Activated naive CD4-positive, alpha-beta T cell treated with anti-CD3 and anti-CD28 coated beads for 36 hours (primary cell): ENCODE measurements at places on chromosomes 7 and 10. TPM values are rescaled to one million over a fixed set of nuclear protein-coding genes. Genes with fewer than 3 reads are reported as not detected.

DNA sequence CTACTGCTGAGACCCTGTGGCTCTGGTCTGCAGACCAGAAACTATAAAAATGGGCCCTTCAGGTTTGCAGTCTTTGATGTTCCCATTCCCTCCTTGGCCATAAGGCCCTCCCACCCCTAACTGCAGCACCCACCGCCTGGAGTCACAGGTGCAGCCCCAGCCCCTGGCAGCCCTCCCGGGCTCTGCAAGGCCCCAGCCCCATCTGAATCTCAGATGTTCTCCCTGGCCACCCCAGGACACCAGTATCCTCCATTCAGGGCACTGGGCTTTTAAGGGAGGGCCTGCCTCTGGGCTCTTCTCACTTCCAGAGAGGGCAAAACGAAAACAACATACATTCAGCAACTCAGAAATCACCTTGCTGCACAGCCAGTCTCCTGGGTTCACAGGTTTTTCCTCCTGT is 107.7 kb upstream of the RET start:
- H3K27me3 ChIP-seq: no peaks in the 10 kb centered on the region
- H3K4me1 ChIP-seq: no peaks in the 10 kb centered on the region
- no peak for DNase-seq
- H3K4me3 ChIP-seq: no peak overlapping the region
- H3K36me3 ChIP-seq: no peaks in the 10 kb centered on the region
- H3K27ac ChIP-seq: no peak overlapping the region

Gene ZNF107
- 8.0 TPM for total RNA-seq

DNA sequence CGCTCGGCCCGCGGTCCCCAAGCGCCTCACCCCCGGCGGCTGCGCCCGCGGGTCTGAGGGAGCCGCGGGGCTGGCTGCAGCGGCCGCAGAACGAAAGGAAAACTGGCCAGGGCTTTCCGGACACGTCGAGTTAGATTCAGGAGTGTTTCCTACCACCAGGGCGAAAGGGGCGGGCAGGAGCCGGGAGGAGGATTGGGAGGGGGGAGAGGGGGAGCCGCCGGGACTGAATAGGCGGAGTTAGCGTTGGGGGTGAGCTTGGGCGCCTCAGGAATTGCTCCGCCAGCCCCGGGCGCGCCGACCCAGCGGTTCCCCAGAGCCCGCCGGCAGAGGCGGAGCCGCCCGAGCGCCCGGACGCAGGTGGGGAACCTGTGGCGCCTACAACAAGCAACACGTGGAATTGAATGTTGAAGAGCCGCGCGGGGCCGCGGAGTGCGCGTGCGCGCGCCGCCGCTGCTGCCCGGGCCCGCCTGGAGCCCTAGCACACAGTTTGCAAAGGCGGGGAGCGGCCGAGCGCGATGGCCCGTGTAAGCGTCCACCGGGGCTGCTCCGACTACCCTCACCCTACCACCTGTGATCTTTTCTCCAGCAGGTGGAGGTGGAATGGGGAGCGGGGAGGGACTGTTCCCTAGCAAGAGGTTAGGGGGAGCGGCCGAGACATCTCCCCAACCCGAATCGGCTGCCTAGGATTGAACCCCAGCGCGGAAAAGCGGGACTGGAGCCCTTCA is at the start of gene CADPS2:
Gene CADPS2, minus strand, starts transcription at position 104 of the 725 bp plus-strand sequence. CDS start 123 bp downstream, outside the sequence.
- H3K4me3 ChIP-seq: peak within 1 kb of the TSS; percentile 30
- peak; percentile 9 for DNase-seq
- no peak within 1 kb of the TSS for H3K27ac ChIP-seq
- peaks cover 9% of the 10 kb centered on the region for H3K4me1 ChIP-seq

DNA sequence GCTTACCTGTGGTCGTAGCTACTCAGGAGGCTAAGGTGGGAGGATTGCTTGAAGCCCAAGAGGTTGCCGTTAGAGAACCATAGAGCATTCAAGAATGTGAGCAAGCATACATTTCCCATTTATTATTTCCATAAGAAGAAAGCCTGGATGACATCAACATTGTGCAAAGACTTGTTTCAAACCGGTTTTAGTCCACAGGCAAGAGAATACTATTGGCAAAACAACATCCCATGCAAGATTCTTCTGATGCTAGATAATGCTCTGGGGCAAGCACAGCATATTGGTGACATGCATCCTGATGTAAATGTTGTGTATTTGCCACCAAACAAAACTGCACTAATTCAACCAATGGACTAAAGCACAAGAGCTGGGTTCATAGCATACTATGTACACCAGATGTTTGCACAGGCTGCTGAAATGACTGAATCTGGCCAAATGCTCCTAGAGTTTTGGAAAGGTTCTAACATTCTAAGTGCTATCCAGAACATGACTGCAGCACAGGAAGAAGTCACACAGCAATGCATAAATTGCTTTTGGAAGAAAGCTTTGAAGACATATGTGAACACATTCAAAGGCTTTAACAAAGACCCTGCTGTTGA is 42.6 kb downstream of the OTUD1 start:
- no peak for DNase-seq
- no peak overlapping the region for H3K27ac ChIP-seq
- H3K36me3 ChIP-seq: no peaks in the 10 kb centered on the region

- no peaks in the 10 kb centered on the region for H3K4me1 ChIP-seq
- H3K36me3 ChIP-seq: no peaks in the 10 kb centered on the region
- no peak overlapping the region for H3K27ac ChIP-seq
- no peaks in the 10 kb centered on the region for H3K27me3 ChIP-seq
- H3K4me3 ChIP-seq: no peak overlapping the region
These were observed 87.0 kb downstream of the AUTS2 start for GRCh38 chr7:69685293-69685631.

DNA sequence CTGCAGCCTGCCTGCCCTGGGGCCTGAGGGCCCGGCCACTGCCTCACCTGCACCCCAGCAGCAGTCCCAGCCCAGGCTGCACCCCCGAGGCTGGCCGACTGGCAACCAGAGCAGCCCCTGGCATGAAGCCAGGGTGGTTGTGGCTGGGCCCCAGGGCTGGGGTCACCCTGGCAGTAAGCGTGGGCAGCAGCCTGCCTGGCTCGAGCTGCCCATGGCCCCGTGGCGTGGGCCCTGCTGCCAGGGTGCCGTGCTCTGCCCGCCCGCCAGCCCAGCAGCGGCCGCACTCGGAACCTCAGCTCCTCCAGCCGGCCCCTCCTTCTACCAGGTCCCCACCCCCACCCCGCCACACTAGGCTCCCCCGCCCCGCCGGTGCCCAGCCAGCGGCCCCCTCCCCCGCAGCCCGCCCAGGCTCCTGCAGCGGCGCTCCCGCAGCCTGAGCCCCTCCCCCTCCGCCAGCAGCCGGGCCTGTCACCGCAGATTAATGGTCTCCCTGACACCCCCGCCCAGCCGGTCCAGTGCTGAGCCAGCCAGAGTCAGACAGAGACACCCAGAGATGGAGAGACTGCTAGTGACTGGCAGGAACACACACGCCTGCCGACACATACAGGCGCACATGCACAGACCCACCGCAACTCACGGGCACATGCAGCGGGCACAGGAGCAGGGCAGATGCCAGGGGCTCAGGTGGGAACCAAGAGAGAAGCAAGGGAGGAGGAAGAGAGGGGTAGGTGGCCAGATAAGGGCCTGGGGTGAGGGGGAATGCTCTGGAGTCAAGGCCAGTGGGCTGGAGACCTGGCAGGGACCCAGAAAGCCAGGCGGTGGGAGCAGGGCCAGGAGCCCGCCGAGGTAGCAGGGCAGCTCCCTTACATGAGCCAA is 22.4 kb downstream of the KCNH2 start:
- no peak overlapping the region for H3K4me3 ChIP-seq
- no peak overlapping the region for H3K27ac ChIP-seq
- H3K36me3 ChIP-seq: no peaks in the 10 kb centered on the region
- peaks cover 27% of the 10 kb centered on the region for H3K27me3 ChIP-seq
- peaks cover 15% of the 10 kb centered on the region for H3K4me1 ChIP-seq

- peak; percentile 52 for DNase-seq
- peak overlapping the region; percentile 93 for H3K27ac ChIP-seq
- peaks cover 24% of the 10 kb centered on the region for H3K36me3 ChIP-seq
- H3K27me3 ChIP-seq: no peaks in the 10 kb centered on the region
These were observed 566 bp downstream of the ASNS start for GRCh38 chr7:97871659-97872024.

- H3K36me3 ChIP-seq: peaks cover 2% of the 10 kb centered on the region
- peaks cover 35% of the 10 kb centered on the region for H3K4me1 ChIP-seq
- H3K27me3 ChIP-seq: no peaks in the 10 kb centered on the region
- H3K27ac ChIP-seq: peak overlapping the region; percentile 86
- DNase-seq: peak; percentile 10
These were observed 135.2 kb downstream of the CUX1 start for GRCh38 chr7:101952355-101953247.

Gene AKR1B15
- total RNA-seq: not detected

Gene GPR146
- total RNA-seq: 0.62 TPM

Gene TMEM213
- not detected for total RNA-seq

GRCh38 chr7:85156661-85157208 is 30.1 kb downstream of the SEMA3D start:
- no peak overlapping the region for H3K4me3 ChIP-seq
- no peaks in the 10 kb centered on the region for H3K36me3 ChIP-seq
- H3K4me1 ChIP-seq: no peaks in the 10 kb centered on the region
- no peak overlapping the region for H3K27ac ChIP-seq
- no peak for DNase-seq

Gene LRRN3
- 5.8 TPM for total RNA-seq

Gene IFIT2
- 35.7 TPM for total RNA-seq

DNA sequence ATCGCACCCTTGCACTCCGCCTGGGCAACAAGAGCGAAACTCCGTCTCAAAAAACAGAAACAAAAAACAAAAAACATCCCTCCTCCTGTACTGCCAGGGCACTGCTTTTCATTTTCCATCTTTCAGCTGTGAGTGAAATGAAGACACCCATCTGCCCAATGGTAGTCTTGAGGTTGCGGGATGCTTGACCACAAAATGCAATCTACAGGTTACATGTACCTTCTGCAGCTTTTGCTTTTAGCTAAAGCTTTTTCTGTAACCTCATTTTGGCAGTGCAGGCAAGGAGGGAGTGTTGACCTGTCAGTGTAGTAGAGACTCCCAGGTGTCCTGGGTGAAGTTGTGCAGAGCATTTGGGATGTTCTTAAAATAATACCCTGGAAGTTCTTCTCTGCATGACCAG is 476.5 kb downstream of the CALN1 start:
- DNase-seq: no peak
- H3K4me1 ChIP-seq: no peaks in the 10 kb centered on the region
- H3K4me3 ChIP-seq: no peak overlapping the region

Gene PNLIPRP3
- not detected for total RNA-seq

- H3K4me3 ChIP-seq: no peak overlapping the region
- DNase-seq: no peak
- H3K27me3 ChIP-seq: peaks cover 5% of the 10 kb centered on the region
- no peaks in the 10 kb centered on the region for H3K4me1 ChIP-seq
- H3K36me3 ChIP-seq: no peaks in the 10 kb centered on the region
These were observed 103.5 kb upstream of the CELF2 start for GRCh38 chr10:10914144-10914543.

DNA sequence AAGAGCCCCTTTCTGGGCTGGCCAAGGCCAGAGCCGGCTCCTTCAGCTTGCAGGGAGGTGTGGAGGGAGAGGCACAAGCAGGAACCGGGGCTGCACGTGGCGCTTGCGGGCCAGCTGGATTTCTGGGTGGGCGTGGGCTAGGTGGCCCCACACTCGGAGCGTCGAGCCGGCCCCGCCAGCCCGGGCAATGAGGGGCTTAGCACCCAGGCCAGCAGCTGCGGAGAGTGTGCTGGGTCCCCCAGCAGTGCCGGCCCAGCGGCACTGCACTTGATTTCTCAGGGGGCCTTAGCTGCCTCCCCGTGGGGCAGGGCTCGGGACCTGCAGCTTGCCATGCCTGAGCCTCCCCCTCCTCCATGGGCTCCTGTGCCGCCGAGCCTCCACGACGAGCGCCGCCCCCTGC is 48.1 kb downstream of the SH2D4B start:
- H3K36me3 ChIP-seq: no peaks in the 10 kb centered on the region
- H3K4me3 ChIP-seq: no peak overlapping the region
- DNase-seq: no peak
- no peaks in the 10 kb centered on the region for H3K4me1 ChIP-seq
- no peak overlapping the region for H3K27ac ChIP-seq

Gene PLCE1
- total RNA-seq: 0.05 TPM
